Stimulated activated CD4-positive, alpha-beta T cell treated with anti-CD3 and anti-CD28 coated beads, Interleukin-15, amount 100 ng/mL, for 24 hours (primary cell): ENCODE measurements at places on chromosomes 16 and 17.

DNA sequence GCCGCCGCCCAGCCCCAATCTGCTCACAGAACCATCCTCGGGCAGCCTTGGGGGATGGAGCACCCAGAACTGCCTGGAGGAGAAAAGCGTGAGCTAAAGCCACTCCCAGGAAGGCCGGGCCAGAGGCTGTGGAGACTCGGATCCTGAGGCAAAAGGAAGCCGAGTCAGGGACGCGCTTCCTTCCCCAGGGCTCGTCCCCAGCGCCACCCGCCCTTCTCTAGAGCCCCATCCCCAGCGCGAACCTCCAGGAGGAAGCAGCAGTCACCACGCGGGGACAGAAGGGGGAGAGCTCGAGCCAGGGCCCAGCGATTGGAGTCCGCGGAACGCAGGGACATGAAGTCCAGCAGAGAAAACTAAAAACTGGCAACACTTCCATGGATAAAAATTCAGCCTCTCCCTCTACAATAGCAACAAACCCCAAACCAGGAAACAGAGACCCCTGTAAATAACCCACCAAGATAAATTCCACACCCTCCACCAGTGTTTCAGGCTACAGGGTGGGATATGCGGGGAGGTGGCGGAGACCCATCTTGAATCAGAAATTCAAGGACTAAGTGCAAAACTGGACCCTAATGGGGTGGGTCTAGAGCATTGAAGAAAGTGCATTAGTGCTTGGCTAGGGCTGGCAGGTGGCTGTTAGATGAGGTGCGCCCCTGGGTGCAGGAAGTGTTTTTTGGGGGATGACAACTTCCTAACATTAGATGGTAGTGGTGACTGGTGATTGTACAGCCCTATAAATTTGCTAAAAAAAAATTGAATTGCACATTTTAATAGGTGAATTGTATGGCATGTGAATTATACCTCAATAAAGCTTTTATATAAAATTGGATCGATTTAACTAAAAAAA, 116.1 kb upstream of the METRNL start:
- DNase-seq = peak; percentile 54

- DNase-seq = peak; percentile 74
These were observed 621 bp upstream of the CSHL1 start for GRCh38 chr17:63911657-63912100.

DNA sequence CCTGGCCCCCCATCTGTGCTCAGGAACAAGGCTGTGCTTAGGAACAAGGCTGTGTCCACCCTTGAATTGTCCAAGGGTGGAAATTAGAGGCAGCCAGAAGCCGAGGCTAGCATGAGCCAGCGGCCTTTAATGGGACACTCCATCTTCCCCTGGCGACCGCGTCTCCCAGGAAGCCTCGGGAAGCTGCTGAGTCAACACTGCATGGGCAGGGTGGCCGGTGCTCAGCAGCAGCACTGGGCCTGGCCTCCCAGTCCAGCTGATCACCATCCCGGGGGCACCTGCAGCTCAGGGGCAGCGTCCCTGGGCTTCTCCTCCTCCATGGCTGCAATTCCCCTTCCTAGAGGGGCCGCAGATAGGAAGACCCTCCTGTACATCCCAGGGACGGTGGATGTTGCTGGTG, 180.8 kb downstream of the ENGASE start:
- no peak for DNase-seq

GRCh38 chr17:5439446-5439764, 450 bp upstream of the C1QBP start:
- no peak for DNase-seq

DNA sequence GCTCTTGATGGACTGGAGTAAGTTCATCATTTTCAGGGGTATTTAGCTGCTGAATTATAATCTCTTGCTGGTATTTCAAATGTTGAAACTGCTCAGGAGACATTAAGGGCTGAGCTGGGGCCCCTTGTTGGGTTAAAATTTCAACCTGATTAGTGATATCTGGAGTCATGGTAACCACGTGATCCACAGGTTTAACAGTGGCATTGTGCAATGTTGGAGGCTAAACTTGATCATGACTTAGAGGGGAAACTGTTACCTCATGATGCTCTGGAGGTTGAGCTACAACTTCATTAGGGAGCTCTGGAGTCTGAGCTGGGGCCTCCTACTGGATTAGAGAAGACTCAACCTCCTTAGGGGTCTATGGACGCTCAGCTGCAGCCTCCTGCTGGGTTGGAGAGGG, 17.2 kb upstream of the MPP2 start:
- no peak for DNase-seq

DNA sequence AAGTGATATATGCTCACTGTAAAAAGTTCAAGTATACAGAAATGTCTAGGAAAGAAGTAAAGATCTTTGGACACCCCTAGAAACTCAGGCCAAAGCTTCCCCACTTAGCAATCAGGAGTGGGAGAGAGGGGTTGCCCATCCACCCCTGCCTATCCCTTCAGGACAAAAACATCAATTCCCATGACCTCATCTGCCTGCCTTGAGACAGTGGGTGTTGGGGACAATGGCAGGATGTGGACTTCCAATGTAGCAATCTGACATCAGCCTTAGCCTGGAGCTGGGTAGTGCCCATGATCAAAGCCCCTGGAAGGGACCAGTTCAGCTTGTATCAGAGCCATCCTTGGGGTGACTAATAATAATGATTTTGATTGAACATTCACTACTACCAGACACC, 18.1 kb downstream of the ITPRIPL2 start:
- no peak for DNase-seq

DNA sequence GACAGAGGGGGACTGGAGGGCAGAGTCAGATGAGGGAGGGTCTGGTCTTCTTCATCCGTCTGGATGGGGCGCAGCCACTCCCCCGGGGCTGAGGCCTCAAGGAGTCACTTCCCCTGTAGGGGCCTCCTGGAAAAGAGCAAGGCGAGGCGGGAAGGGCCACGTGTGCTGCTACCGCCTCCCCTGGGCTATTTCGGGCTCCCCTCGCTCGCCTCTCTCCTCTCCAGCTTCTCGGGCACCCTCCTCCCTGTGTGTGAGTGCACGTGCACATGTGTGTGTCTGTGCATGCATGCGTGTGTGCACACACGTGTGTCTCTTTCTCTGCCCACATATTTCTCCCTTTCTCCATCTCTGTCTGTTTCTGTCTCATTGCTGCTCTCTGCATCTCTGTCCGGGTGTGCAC, 10.1 kb downstream of the GSG1L start:
- no peak for DNase-seq

- DNase-seq = no peak
These were observed 477.4 kb downstream of the SLC39A11 start for GRCh38 chr17:72614871-72615626.

DNA sequence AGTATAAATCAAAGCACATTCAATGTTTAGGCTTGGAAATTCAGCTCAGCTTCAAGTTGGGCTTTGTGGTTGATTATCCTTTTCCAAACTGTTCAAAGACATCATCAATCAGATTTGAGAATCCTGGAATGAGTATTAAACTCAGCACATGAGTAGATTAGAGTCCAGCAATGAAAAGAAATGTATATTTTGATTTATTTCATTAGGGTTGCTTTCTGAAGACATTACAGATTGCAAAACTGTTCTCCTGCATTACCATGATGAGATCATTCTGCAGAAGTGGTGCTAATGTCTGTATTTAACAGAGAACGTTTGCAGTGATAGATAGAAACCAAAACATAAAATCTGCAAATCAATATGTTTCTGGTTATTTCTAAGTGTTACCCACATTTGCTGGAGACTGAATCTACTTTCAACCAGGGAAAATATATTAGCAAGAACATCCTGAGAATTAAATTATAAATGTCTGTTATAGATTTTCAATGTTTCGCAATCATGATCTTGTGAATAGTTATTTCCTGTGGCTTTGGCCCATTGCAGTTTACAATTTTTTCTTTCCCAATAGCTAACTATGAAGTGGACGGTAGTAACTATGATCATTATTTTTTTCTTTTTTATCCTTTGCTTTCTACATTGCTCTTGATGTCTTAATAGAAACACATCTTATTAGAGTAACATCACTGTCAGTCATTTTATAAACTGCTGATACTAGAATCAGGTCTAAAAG, 1125.7 kb upstream of the GOT2 start:
- no peak for DNase-seq

- DNase-seq = peak; percentile 82
These were observed 290 bp downstream of the TLCD1 start for GRCh38 chr17:28725660-28726225.

DNA sequence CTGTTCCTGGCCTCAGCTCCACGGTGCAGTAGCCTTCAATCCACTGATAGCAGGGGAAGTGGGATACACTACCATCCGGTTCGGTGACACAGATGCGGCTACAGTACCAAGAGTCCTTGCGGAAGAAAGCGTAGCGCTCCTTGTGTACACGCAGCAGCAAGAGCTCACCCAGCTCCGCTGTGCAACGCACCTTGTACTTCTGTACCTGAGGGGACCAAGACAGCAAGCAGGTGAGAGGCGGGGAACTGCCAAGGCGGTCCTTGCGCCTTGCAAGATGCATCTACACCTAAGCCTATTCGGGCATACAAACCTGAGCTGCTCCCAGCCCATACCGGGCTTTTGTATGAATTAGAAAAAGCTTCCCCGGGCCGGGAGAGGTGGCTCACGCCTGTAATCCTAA, 1.5 kb downstream of the ALOXE3 start:
- DNase-seq = no peak

- no peak for DNase-seq
These were observed 42.7 kb upstream of the WSCD1 start for GRCh38 chr17:6027342-6028024.
